ENCODE measurements at places on chromosomes 2 and 18.

GRCh38 chr2:167271932-167272331, 383.7 kb downstream of the XIRP2 start:
- no peak for DNase-seq
- H3K4me3 ChIP-seq, result no peak overlapping the region
- no peaks in the 10 kb centered on the region for H3K4me1 ChIP-seq
- H3K27me3 ChIP-seq, result no peaks in the 10 kb centered on the region
- no peak overlapping the region for H3K27ac ChIP-seq

DNA sequence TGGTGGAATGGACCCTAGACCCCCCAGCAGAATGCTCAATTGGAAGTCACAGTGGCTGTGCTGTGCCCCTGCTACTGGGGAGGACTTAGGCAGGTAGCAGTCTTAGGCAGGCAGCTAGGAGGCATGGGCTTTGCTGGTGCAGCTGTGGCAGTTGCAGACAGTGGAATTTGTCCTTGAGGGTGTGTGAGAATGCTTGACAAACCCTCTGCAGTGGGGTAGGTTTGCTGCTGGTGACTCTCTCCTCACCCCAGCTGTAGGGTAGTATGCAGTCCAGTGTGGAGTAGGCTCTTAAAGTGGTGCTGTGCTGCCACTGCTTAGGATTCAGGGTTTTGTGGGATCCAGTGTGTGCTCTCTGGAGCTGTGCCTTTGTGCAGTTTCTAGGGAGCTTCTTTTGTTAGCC, 61.3 kb downstream of the NUP35 start:
- DNase-seq, result no peak
- no peaks in the 10 kb centered on the region for H3K4me1 ChIP-seq
- no peak overlapping the region for H3K27ac ChIP-seq

GRCh38 chr2:106516436-106516835, 29.3 kb downstream of the CD8B2 start:
- no peaks in the 10 kb centered on the region for H3K27me3 ChIP-seq
- no peak overlapping the region for H3K4me3 ChIP-seq
- H3K27ac ChIP-seq, result no peak overlapping the region
- DNase-seq, result no peak
- H3K36me3 ChIP-seq, result no peaks in the 10 kb centered on the region

- H3K4me3 ChIP-seq, result no peak overlapping the region
- no peak overlapping the region for H3K27ac ChIP-seq
- no peak for DNase-seq
- no peaks in the 10 kb centered on the region for H3K4me1 ChIP-seq
- no peaks in the 10 kb centered on the region for H3K36me3 ChIP-seq
Measured at GRCh38 chr18:55996717-55997116, 408.7 kb upstream of the TCF4 start.

GRCh38 chr2:179354739-179355537, 90.3 kb upstream of the SESTD1 start:
- peaks cover 3% of the 10 kb centered on the region for H3K4me1 ChIP-seq
- no peak overlapping the region for H3K4me3 ChIP-seq
- DNase-seq, result no peak
- H3K27ac ChIP-seq, result no peak overlapping the region
- no peaks in the 10 kb centered on the region for H3K36me3 ChIP-seq
- H3K27me3 ChIP-seq, result no peaks in the 10 kb centered on the region
